ENCODE measurements at places on chromosomes 7 and 10.

GRCh38 chr7:128861957-128862570 lies 592 bp upstream of the ATP6V1F start:
- DNase-seq: no peak

DNA sequence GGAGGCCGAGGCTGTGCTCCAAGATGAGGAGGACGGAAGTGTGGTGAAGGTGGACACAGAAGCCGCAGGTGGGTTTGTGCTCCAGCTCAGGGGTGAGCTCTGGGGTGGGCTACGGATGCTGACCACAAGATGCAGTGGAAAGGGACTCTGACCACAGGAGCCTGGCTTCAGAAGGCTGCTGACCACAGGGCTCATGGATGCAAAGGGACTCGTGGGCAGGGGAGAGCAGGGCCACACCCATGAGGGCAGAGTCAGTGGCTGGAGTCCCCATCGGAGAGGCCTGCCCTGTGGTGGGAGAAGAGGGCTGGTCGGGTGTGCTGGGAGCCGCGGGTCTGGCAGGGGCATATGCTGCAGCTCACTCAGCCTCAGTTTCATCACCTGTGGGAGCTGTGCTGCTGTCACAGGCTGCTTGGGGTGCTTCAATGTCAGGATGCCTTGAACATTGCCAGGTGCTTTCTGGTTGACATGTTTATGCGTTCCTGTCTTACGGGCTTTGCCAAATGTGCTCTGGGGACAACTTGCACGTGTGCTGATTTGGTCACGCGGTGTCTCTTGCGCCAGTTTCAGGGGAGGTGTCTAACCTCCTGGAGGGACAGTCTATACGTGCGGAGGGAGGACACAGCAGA lies 13.7 kb downstream of the SCART1 start:
- no peak for DNase-seq

- no peak for DNase-seq
Observed at GRCh38 chr7:28591725-28592349, 179.5 kb downstream of the CREB5 start.

DNA sequence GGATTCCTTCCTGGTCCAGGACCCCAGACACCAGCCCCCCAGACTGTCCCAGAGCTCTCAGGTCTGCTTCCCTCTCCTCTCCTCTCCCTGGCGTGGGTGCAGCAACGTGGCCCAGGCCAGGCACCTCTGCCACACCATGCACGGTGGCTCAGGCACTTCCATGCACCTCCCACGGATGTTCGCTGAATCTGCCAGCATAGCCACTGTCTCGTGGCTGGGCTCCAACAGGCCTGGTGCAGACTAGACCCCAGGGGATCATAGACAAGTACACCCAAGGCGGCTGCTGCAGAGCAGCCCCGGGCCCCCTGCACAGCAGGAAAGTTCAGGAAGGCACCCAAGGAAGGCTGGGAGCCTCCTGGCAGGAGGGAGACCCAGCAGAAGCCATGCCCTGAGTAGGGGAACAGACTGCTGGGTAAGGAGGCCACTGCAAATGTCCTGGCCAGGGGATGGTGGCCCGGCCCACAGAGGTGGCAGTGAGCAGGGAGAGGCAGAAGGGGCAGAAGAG lies 4.4 kb downstream of the RASGEF1A start:
- no peak for DNase-seq

DNA sequence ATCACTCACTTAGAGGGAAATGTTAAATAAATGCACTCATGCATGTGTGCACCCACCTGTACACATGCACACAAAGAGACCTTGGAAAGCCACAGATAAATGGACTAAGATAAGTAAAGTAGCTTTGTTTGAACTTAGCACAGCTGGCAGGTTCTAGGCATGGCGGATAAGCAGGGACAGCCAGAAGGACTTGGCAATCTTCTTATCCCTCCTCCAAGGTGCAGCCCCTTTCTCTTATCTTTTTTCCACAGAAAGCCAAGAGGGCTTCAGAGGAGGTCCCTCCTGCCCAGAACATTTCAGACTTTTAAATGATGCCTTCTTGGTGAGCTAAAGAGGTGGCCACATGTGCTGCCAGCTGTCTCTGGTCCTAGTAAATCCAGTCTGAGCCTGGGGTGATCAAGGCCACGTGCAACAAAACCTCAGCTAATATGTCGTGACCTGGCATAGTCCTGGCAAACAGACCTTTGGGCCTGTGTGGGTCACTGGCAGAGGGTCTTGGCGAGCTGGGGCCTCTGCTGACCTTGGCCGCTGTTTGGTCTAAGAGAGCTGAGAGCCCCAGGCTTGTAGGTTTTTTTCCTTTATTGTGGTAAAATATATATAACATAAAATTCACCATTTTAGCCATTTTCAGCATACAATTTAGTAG lies 43.2 kb upstream of the SLC35B4 start:
- DNase-seq: no peak

GRCh38 chr7:78691584-78691983 lies 761.9 kb downstream of the MAGI2 start:
- no peak for DNase-seq

DNA sequence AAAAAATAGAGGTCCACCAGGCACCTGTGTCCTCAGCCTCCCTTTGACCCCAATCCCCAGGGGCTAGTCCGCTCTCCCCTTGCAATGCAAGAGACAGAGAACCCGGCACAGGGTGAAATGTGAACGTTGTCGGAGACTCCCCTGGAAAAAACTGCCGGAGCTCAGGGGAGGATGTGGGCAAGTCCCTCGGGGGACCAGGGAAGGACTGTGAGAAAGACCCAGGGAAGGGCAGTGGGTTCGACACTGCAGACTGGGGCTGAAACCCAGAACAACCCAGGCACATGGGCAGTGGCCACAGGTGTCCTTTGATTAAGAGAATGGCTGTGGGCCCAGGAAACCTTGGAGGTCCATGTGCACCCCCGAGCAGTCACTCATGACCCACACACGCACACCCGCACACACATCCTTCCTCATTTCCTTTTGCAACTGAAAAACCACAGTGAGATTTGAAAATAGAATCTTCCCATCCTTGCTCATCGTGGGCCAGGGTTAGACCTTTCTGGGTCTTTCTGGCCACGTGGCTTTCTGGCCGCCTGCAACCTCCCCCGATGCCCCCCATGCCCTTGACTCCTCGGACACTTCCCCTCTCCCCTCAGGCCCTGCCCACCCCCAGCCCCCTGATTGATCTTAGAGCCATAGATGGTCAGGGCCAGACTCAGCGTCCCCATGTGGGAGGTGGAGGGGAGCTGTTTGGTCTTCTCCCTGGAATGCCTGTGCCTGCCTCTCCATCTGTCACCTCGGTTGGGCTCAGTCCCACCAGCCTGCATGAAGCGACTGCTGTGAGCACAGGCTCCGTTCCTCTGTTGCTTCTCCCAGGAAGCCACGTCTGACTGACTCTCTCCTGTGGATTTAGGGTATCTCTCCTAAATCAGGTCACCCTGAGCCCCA lies 7.9 kb downstream of the LAT2 start:
- peak; percentile 78 for DNase-seq

DNA sequence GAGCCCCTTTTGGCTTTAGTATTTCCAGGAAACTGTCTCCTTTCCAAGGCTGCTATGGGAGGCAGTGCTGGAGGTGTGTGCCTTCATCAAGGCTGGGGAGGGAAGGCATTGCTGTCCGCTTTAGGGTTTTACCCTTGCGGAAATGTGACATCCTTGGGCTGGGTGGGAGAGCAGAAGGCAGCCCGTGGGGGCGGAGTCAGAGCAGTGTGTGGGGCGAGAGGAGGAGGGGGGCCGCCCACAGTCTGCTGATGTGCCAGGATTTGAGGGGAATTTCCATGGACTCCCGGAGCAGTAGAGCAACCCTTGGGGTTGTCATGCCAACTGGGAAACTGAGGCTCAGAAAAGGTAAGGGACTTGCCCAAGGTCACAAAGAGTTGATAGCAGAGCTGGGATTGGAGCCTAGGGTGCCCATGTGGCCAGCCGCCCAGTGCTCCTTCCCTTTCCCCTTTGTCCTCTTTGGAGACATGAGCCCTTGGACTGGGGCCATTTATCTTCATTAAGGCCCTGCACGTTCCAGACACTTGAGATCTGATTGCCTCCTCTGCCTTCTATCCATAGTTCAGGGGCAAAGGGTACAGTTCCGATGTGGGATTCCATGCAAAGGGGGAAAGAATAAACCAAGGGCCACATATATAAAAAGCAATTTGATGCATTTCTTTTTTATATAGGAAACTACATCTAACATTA lies 22.2 kb downstream of the TSPAN15 start:
- DNase-seq: no peak

GRCh38 chr7:150377196-150377595 lies 1.9 kb upstream of the ZNF775 start:
- DNase-seq: peak; percentile 62

GRCh38 chr10:99921948-99922347 lies 87.8 kb downstream of the DNMBP start:
- no peak for DNase-seq

DNA sequence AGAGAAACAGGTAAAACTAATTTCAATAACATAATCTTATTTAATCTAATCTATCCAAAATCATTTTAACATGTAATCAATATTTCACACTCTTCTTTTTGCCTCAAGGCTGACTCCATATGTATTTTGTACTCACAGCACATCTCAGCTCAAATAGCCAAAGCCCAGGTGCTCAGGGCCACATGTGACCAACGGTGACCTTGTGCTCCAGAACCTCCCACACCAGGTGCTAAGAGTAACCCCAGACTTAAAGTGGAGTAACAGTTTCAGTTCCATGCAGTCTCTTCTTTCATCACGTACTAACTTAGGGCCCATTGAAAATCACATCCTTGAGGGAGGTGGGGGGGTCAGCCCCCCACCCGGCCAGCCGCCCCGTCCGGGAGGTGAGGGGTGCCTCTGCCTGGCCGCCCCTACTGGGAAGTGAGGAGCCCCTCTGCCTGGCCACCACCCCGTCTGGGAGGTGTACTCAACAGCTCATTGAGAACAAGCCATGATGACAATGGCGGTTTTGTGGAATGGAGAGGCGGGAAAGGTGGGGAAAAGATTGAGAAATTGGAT lies 47.3 kb downstream of the NCAPG2 start:
- no peak for DNase-seq

- no peak for DNase-seq
Observed at GRCh38 chr7:121525155-121525819, 129.2 kb upstream of the FAM3C start.

DNA sequence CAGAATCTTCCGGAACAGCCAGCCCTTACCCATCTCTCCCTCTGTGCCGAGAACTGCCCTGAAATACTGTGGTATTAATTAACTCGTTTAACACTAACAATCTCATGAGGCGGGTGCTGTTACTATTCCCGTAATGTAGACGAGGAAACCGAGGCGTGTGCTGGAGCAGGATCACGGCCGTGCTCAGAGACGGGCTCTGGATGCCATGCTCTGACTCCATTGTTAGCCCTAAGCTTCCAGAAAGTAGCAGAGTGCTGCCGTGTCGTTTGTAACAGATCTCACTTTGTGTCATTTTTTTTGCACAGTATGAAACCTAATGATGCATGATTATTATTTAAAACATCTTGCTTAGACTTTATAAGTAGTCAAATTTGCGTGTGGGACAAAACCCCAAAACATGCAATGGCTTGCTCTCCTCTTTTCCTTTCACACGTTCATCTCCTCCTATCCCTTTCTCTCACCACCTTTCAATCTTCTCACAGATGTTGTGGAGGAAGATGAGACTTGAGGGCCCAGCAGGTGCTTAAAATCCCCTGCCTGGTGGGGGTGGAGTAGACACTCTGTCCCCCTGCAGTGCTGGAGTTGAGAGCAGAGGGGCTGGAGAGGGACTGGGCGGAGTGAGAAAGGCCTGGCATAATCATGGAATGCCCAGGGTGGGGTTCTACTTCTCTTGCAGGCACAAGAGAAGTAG lies 482 bp upstream of the ACTR3C start:
- DNase-seq: no peak

- no peak for DNase-seq
Observed at GRCh38 chr10:30190577-30191552, 131.5 kb upstream of the JCAD start.

DNA sequence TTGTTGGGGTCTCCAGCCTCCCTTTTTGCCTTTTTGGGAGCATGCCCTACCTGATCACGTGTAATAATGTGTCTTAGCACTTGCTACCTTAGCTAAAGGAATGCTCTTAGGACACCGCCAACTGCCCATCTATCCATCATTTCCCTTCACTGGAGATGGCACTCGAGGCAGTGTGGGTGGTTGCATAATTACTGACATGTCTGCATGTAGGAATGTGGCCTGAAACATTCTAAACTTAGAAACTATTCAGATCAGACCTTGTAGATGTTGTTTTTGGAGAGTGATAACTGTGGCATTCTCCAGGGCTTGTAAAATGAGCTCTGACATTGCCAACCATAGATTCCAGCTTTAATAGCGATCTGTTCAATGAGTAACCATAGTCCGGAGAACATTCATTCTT lies 365.8 kb downstream of the BBS9 start:
- no peak for DNase-seq

- no peak for DNase-seq
Observed at GRCh38 chr10:97763411-97763810, 8.4 kb downstream of the SFRP5 start.

- no peak for DNase-seq
Observed at GRCh38 chr10:5105626-5106025, 11.4 kb downstream of the AKR1C3 start.

DNA sequence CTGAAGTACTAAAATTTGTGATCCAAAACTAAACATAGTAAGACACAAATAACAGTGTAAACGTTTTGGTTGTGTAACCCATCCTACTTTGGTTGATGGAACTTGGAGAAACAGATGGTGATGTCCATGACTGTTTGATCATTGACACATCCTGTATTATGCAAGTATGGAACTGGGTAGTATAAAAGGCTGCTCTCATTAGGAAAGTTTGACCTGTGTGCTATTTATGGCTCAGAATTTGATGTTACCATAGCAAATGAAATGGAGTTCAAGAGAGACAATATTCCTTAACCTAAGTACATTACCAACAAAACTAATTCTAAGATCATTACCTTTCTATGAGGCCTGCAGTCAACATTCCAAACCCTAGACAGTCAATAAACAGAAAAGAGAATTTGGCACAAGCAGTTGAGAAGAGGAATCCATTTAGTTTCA lies 39.9 kb downstream of the DKK1 start:
- DNase-seq: no peak

DNA sequence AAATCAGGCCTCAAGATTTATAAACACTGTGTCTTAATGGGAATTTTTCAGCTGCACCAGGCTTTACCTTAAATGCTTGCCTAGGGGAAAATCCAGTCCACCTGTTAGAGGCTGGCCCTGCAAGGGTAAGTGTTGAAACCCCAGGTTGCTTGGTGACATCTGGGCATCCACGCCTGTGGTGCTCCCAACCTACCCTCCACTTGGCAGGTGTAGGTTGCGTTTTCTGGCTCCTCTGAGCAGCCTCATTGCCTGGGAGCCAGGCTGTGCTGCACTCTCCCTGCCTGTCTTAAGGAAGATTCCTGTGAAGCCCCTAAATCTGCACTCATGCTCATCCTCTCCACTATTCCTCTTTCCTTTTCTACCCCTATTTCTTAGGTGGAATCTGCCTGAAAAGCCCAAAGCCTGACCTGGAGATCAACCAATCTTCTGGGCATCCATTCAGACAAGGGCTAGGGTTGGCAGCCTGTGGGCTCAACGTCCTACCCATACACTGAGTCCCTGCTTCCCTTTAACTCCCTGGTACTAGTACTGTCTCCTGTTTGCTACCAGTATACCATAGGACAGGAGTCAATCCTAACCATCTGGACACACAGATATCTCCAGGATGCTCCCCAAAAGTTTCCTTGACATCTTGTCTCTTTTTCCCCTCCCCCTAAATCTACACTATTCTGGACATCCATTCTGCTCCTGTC lies 150.4 kb downstream of the PDE1C start:
- no peak for DNase-seq

Measured in inflammatory macrophage treated with lipopolysaccharide for 4 hours (primary cell).